Esophagus squamous epithelium (tissue), 5 donors: ENCODE measurements at places on chromosomes 5 and 9.

- no peak overlapping the region for H3K4me3 ChIP-seq
- no peaks in the 10 kb centered on the region for H3K36me3 ChIP-seq
- DNase-seq = no peak
- H3K27me3 ChIP-seq = no peaks in the 10 kb centered on the region
- peaks cover 33% of the 10 kb centered on the region for H3K4me1 ChIP-seq
Measured at GRCh38 chr9:133981958-133982681, 10.0 kb downstream of the VAV2 start.

- no peaks in the 10 kb centered on the region for H3K27me3 ChIP-seq
- H3K4me1 ChIP-seq = peaks cover 17% of the 10 kb centered on the region
- H3K27ac ChIP-seq = no peak overlapping the region
- no peak for DNase-seq
- H3K4me3 ChIP-seq = no peak overlapping the region
- no peaks in the 10 kb centered on the region for H3K36me3 ChIP-seq
Measured at GRCh38 chr5:96963267-96963666, 27.4 kb downstream of the LNPEP start.

DNA sequence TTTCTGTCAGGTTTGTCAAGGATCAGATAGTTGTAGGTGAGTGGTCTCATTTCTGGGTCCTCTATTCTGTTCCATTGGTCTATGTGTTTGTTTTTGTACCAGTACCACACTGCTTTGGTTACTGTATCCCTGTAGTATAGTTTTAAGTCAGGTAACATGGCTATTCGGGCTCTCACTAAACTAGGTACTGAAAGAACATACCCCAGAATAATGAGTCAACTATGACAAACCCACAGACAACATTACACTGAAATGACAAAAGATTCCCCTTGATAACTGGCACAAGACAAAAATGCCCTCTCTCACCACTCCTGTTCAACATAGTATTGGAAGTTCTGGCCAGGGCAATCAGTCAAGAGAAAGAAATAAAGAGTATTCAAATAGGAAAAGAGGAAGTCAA lies 535.3 kb upstream of the CYLC2 start:
- H3K36me3 ChIP-seq = no peaks in the 10 kb centered on the region
- H3K27me3 ChIP-seq = no peaks in the 10 kb centered on the region
- no peak for DNase-seq
- H3K4me3 ChIP-seq = no peak overlapping the region
- H3K4me1 ChIP-seq = no peaks in the 10 kb centered on the region

GRCh38 chr5:43192558-43193180 lies 644 bp downstream of the NIM1K start:
- H3K27ac ChIP-seq = peak overlapping the region; percentile 46
- peaks cover 16% of the 10 kb centered on the region for H3K4me1 ChIP-seq
- H3K4me3 ChIP-seq = peak overlapping the region; percentile 48
- no peaks in the 10 kb centered on the region for H3K27me3 ChIP-seq
- DNase-seq = no peak

- no peaks in the 10 kb centered on the region for H3K27me3 ChIP-seq
- no peaks in the 10 kb centered on the region for H3K4me1 ChIP-seq
- DNase-seq = no peak
- no peaks in the 10 kb centered on the region for H3K36me3 ChIP-seq
- H3K4me3 ChIP-seq = no peak overlapping the region
Measured at GRCh38 chr5:74081126-74081525, 455.1 kb downstream of the ARHGEF28 start.

DNA sequence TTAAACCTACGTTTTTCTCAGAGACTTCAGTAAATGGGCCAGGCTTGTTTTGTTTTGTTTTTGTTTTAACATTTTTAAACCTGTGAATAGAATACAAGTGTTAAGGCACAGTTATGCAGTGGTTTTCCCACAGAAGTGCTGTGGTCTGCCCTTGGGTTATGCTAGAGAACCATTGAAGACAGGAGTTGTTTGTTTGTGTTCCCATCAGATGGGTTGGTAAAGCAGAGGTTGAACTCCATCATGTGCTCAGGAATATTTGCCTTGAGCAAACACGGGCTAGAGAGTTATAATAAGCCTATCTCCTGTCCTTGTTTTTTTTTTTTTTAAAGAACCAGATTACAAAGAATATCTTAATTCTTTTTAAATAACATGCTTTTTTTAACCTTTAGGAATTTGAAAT lies 28.5 kb downstream of the RHOBTB3 start:
- no peaks in the 10 kb centered on the region for H3K4me1 ChIP-seq
- H3K27me3 ChIP-seq = no peaks in the 10 kb centered on the region
- no peaks in the 10 kb centered on the region for H3K36me3 ChIP-seq

DNA sequence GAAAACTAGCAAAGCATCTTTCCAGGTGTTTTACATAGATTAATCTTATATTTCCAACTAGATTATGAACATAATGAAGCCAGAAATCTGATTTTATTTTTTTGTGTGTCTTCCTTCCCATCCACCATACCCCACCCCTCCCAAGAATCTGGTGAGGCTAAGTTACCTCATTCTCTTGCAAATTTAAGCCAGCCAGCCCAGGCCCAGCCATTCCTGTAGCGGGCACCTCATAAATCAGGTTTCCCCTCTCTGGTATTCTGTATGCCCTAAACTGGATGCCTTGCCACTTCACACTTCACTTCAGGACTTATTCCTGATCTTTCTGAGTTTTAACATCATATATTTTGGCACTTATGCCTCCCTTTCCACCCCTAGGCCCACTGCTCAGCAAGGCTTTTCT lies 21.8 kb downstream of the C9 start:
- no peaks in the 10 kb centered on the region for H3K27me3 ChIP-seq

- H3K27me3 ChIP-seq = no peaks in the 10 kb centered on the region
- no peak overlapping the region for H3K27ac ChIP-seq
- no peaks in the 10 kb centered on the region for H3K36me3 ChIP-seq
Measured at GRCh38 chr5:108760512-108760911, 12.8 kb downstream of the FER start.

GRCh38 chr5:943201-943917 lies 50.7 kb downstream of the TRIP13 start:
- no peak overlapping the region for H3K27ac ChIP-seq
- no peak overlapping the region for H3K4me3 ChIP-seq
- DNase-seq = no peak
- H3K36me3 ChIP-seq = no peaks in the 10 kb centered on the region

- no peaks in the 10 kb centered on the region for H3K36me3 ChIP-seq
- H3K27ac ChIP-seq = no peak overlapping the region
- peaks cover 7% of the 10 kb centered on the region for H3K4me1 ChIP-seq
Measured at GRCh38 chr9:99350461-99350860, 128.4 kb downstream of the SEC61B start.

DNA sequence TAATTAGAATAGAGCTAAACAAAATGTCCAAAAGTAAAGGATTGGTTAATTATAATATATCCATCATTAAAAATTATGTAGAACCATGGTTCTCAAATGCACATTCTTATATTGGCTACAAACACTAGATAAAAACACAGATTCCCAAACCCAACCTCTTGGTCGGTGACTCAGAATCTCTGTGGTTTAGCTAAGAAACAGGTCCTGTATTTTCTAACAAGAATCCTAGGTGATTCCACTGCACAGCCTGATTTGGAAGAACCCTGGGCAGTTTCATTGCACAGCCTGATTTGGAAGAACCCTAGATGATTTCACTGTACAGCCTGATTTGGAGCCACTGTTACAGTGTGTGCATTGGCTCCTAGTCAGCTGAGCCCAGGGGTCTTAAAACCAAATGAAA lies 67.9 kb downstream of the KIAA1958 start:
- DNase-seq = no peak
- peaks cover 30% of the 10 kb centered on the region for H3K4me1 ChIP-seq
- H3K27ac ChIP-seq = no peak overlapping the region
- no peak overlapping the region for H3K4me3 ChIP-seq

DNA sequence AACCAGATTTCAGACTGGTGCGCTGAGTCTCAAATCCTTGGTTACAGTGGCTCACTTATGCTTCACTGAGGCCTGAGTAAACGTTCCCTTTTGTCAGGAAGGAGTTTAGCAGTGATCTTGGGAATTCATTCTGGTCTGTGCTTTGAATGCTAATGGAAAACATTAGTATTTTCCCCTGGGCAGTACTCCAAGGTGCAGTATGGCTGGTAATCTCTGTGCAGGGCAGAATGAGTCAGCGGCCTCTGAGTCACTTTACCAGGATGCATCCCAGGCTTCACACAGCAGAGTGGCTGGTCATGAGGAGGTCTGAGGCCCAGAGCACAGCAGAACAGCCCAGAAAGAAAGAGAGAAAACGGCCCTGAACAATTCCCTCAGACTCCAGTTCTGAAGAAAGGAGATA lies 54.0 kb downstream of the PCA3 start:
- DNase-seq = peak; percentile 7
- no peak overlapping the region for H3K4me3 ChIP-seq
- no peaks in the 10 kb centered on the region for H3K36me3 ChIP-seq
- no peaks in the 10 kb centered on the region for H3K4me1 ChIP-seq

DNA sequence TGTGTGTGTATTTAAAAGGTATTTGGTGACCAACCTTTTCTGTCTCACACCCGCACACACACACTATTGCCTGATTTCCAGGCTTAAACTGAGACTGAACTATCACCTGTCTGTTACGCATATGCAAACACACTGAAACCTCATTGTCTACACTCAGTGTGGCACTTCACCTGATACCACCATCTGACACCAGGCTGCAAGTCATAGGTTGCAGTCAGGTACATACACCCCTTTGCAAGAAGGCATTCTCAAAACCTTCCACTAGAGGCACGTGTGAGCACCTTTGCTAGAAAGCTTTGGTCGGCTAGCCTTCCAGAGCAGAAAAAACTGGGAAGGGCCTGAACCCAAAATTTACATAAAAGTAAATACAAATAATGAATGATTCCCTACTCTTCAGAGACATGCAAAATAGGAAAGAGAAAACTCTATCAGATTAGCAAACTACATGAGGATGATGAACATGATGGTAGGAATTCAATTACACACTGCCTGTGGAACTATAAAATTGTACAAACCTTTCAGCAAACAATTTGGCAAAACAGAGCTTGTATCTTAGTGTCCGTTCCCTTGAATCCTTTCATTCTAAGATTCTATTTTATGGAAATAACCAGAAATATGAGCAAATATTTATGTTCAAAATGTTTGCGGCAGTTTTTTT lies 5.9 kb upstream of the FOXD1 start:
- no peak for DNase-seq
- H3K4me1 ChIP-seq = peaks cover 12% of the 10 kb centered on the region
- peaks cover 8% of the 10 kb centered on the region for H3K27me3 ChIP-seq
- no peak overlapping the region for H3K4me3 ChIP-seq
- no peak overlapping the region for H3K27ac ChIP-seq

DNA sequence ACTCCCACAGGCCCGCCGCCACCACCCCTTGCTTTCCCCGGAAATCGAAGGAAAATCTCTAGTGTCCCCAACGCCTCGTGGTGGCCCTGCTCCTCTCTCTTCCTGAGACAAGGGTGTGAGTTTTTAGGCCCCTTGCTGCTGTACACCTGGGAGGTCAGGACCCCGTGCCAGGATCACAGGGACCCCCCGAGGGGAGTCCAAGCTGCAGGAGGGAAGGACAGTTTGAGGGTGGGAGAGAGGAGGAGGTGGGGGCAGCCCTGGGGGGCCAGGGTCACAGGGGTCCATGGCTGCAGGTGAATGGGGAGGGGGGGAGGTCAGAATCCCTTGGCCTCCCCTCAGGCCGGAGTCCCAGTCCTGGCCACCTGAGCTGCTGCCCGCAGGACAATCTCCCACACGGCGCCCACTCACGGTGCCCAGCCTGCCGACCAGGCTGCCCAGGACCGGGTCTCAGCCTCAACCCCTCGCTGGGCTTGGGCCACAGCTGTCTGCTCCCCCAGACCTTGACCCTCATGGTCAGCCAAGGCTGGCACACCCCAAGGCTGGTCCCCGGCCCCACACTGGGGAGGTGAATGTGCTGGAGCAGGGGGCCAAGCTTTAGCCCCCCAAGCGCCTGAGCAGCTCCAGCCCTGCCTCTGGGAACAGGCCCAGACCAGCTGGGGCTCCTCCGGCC lies 19.9 kb downstream of the TPPP start:
- H3K4me3 ChIP-seq = peak overlapping the region; percentile 15
- peaks cover 41% of the 10 kb centered on the region for H3K4me1 ChIP-seq
- DNase-seq = no peak
- H3K27ac ChIP-seq = peak overlapping the region; percentile 44

- peaks cover 15% of the 10 kb centered on the region for H3K4me1 ChIP-seq
- no peaks in the 10 kb centered on the region for H3K27me3 ChIP-seq
Measured at GRCh38 chr5:17224858-17225511, 7.6 kb downstream of the BASP1 start.

DNA sequence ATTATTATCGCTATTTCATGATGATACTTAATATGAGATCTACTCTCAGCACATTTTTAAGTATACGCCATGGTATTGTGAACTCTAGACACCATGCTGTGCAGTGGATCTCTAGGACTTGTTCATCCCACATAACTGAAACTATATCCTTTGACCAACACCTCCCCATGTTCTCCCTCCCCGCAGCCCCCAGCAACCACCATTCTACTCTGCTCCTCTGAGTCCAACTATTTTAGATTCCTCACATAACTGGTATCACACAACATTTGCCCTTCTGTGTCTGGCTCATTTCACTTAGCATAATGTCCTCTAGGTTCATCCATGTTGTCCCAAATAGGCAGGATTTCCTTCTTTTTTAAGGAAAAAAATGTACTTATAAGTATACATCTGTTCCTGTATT lies 6.6 kb upstream of the TBC1D2 start:
- H3K36me3 ChIP-seq = no peaks in the 10 kb centered on the region
- no peak overlapping the region for H3K27ac ChIP-seq
- no peaks in the 10 kb centered on the region for H3K4me1 ChIP-seq
- no peak for DNase-seq
- no peaks in the 10 kb centered on the region for H3K27me3 ChIP-seq

- no peaks in the 10 kb centered on the region for H3K36me3 ChIP-seq
- H3K4me1 ChIP-seq = peaks cover 12% of the 10 kb centered on the region
- H3K27ac ChIP-seq = no peak overlapping the region
- DNase-seq = no peak
- H3K27me3 ChIP-seq = no peaks in the 10 kb centered on the region
Measured at GRCh38 chr9:110104261-110104809, 103.6 kb downstream of the C9orf152 start.

DNA sequence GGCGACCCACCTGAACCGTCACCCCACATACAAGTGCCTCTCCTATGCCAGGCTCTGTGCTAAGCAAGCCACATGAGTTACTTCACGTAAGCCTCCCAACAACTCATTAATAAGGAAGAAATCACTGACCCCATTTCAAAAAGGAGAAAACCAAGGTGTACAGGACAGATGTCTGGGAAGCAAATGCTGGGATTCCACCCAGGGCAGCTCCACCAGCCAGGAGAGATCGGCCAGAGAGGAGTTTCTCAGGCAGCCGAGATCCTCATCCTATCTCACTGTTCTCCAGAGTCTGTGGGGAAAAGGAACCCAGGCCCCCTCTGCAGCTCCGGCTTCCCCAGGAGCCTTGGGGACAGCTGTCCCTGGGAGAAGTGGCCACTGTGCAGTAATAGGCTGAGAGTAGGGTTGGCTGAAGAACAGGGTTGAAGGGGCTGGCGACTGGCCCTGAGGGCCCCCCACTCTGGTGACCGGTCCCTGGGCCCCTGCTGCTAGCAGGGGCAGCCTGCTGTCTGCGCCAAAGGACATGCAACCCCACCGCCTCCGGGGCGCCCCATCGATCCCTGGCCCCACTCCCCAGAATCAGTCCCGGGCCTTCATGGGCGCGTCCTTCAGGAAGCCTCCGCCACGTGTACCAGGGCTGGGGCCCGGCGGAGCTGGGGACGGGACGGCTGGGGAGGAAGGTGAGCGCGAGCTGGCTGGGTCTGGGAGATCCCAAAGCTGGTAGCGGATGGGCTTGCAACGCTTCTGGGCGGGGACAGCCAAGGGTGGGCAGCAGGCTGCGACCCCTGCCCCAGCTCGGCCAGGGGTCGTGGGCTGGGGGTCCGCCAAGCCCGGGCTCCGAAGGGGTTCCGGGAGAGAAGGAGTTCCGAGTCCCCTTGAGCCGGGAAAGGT lies 44.1 kb upstream of the STXBP1 start:
- peaks cover 33% of the 10 kb centered on the region for H3K4me1 ChIP-seq
- H3K27ac ChIP-seq = peak overlapping the region; percentile 99
- DNase-seq = no peak
- H3K36me3 ChIP-seq = no peaks in the 10 kb centered on the region
